Stimulated activated CD4-positive, alpha-beta T cell treated with anti-CD3 and anti-CD28 coated beads, Interleukin-2, amount 100 ng/mL, for 48 hours (primary cell): ENCODE measurements at places on chromosomes 16 and 17.
A peak's percentile ranks its signal among the peaks of the same experiment; 100 is the strongest.

DNA sequence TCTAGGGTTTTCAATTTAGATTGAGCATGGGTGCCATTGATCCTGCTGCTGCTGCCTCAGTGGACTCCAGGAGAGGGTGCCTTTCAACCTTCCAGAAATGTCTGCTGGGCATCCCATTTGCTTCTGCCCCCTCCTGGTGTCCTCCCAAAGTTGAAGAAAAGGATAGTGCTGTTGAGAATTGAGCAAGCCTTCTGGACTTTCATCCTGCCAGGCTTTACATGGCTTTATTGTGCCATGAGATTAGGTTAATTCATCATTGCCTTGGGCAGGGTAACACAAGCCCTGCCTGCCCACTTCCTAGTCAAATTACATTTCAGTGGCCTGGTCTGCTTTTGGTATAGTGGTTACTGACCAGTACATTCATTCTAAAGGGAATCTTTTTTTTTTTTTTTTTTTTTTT, 17.9 kb upstream of the TANGO6 start:
- DNase-seq: no peak

DNA sequence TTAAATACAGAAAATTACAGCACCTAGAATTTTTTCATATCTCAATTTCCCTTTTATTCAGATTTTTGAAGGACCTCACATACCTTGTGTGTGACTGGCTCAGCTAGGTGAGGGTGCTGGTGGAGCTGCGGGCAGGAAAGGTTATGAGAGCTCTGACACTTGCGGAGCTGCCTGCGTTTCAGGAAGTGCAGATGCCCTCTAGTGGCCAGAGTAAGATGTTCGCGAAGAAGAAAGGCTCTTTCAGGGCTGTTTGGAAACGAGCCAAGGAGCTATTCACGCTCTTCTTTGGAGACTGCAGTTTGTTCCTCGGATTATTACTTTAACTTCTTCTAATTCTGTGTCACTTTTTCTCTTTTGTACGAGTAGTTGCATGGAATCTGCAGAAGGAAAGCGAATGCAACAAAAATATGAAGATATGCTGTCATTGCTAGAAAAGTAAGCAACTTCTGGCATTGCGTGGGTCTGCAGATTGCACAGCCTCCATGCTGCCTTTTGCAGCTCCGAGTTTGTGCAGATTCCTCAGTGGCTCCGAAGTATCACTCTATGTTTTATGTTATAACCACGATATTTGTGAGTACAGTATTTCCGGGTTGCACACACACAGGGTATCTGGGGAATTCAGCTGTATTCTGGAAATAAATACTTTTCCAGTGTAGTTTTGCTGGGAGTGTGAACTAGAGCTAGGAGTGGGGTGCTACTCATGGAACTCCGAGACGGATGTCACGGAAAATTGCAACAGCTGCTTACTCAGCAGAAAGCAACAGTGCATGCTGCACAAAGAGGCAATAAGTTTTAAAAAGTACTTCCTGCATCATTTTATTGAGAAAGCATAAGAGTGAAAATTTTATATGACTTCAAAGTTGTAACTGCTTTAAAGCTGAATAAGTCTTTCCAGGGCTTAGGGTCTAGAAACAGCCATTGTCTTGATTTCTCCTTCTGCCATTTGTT, 46.3 kb downstream of the DNAH9 start:
- peak; percentile 24 for DNase-seq

DNA sequence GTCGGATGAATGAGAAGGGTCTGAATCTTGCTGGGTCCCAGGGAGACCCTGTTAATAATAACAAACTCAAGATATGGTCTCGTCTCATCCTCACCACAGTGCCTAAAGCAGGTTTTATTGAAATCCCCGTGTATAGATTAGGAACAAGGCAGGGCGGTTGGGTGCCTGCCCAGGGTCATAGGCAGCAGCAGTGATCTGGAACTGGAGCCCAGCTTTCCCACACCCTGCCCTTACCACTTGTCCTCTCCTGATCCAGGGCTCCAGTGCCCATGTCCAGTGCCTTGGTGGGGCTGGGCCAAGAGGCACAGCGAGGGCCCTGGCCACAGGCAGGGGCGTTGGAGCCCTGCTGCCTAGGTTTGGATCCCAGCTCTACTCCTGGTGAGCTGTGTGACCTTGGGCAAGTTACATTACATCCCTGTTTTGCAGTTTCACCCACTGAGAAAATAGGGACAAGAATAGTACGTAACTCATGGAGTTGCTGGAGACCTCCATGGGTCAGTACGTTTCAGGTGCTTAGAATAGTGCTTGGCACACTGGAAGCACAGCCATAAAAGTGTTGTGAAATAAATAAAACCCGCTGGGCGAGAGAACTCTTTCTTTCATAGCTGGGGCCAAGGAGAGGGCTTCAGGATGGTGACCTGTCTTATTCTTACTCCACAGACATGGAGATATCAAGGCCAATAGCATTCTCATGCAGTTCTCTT, 13.9 kb downstream of the SOCS3 start:
- no peak for DNase-seq

DNA sequence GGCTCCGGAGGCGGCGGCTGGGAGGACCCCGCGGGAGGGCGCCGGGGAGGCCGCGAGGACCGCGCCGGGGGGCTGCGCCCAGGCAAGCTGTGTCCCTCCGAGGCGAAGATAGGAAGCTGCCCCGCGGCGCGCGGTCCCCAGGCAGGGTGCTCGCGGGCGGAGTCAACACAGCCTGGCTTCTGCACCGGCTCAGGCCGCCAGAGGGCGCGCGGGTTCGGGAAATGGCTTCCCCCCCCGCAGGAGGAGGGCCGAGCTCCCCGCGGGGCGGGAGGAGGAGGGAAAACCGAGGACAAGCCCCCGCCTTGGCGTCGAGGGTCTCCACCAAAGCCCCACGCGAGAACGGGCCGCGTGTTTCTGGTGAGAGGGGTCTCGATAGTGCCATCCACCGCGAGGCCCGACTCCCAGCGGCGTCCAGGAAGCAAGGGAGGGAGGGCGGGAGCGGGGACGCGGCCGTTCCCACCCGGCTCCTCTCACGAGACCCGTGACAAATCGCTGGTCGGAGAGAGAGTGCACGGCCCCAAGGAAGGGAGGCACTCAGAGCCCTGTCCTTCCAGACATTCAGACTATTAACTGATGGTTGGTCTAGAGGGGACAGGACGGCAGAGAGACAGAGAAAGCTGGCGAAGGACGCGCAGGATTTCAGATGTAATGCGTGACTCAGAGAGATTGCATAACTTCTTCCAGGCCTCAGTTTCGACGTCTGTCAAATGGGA, 64.4 kb upstream of the DNAJA2 start:
- DNase-seq: peak; percentile 94

DNA sequence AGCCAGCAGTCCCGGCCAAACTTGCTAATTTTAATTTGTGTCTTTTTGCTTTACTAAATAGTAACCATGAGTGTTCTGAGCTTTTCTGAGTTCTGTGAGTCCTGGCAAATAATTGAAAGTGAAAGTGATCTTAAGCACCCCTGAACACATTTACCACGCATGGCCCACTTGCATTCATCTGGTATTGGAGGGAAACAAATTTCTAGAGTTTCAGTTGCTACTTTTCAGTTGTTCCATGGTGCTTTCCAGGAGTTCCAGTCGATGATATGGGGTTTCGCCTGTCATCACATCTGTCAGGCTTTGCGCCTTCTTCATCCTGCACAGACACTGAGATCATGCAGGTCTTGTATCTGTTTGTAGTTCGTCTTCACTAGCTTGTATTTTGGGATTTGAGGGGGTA, 44.1 kb downstream of the CRLF3 start:
- peak; percentile 15 for DNase-seq

DNA sequence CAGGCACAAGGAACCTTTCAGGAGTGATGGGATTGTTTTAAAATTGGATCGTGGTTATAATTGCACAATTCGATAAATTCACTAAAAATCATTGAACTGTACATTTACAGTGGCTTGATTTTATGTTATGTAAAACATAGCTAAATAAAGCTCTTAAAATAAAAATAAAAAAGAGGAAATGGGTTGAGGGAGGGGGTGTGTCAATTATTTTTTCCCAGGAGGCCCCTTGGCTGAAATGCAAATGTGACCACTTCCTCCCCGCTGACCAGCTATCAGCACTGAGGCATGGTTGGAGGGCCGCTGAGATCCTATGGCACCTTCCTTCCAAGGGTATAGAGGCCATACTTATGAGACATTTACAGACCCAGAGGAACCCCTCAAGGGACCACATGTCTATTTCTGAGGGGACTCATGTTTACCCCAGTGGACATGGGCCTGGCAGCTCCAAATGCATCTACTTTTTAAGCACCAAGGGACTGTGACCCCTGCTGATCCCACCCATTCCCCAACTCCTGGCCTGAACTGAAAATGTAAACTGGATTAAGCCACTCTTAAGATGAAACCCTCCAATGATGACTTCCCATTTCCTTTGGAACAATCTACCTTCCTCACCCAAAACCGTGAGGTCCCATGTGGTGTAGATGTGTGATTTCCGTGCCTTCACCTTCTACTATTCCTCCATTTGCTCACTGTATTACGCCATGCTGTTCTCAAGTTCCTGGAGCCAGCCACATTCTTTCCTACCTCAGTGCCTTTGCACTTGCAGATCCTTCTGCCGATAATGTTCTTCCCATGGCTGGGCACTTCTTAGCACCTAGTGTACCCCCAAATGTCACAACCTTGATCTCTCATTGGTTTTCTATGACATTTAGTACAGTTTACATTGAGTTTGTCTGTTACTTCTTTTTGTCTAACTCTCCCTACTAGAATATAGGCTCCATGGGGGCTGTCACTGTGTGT, 2.8 kb upstream of the IL21R start:
- DNase-seq: no peak

DNA sequence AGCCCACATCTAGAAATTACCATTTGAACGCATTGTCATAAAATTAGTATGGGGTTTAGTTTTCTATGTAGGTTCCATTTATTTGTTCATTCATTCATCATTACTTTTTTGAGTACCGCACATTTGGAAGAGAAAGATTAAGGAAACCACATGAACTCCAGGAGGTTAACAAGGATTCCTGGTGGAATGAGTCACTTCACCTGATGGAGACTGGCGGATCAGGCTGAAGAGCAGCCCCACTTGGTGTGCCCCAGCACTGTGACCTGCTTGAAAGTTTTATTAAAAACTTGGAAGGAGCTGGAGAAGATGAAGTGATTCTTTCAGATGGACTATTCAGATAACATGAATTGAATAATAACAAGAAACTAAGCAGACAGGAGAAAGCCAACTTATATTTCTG, 293.6 kb upstream of the CDH11 start:
- no peak for DNase-seq

- no peak for DNase-seq
These were observed 97.9 kb downstream of the MAP2K4 start for GRCh38 chr17:12118617-12119016.

DNA sequence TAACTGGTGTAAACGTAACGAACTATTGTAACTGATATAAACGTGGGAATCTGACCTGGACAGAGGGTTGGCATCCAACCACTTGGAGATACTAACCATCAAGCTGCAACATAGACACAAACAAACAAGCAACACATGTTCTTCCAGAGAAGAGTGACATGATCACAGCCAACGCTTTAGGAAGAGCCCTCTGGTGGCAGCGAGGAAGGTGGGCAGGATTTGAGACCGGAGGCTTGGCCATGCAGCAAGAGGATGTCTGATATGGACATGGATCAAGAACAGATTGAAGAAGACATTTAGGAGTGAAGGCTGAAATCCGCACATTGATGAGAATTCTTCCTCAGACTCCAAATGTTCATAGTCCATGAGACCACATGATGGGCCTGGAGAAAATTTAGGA, 40.3 kb upstream of the TNRC6A start:
- no peak for DNase-seq

- no peak for DNase-seq
These were observed 11.0 kb downstream of the FUS start for GRCh38 chr16:31190818-31191444.

DNA sequence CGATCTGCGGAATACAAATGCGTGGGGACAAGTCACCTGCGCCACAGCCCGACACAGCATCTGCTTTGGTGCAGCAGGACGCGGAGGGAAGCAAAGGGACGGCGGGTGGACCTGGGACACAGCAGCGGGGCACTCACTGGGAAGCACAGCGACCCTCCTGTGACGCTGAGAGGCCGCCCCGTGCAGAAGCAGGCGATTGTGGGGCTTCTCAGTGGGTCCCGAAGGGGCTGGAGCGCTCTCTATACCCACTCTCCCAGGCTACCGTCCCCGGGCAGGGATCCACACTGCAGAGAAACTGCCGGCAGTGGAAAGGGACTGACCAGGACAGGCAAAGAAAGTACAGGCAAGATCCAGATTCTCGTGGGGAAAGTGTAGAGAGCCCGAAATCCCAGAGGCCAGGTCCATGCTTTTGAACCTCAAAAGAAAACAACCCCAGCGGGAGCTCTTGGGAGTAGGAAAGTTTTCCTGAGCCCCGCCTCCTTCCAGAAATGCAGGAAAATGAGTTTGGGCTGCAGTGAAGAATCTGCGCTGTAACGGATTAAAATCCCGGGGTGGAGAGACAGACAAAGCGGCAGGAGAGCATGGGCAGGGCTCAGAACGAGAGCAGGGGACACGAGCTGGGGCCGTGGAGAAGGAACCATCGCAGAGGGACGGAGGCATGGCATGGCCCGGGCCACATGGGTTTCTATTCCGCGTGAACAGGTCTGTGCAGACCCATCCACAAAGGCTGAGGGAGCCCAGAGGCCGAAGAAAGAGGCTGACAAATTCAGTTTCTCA, 12.7 kb downstream of the COX4I1 start:
- DNase-seq: no peak

DNA sequence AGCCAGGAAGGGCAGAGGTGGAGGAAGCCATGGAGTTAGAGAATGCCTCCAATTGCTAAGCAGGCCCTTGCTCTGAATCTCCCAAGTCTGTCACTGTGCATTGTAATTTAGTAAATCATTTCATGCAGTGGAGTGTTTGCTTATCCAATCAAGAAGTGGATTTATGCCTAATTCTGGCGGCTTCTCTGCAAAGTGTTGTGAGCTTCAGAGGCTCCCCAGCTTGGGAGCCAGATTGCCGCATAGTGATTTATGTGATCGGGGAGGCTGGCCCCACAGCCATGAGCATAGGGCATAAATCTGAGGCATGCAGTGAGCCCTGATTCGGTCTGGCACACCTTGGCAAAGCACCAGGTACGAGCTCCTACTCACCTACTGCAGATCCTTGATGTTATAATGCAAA, 520.8 kb downstream of the HS3ST4 start:
- DNase-seq: no peak
